ENCODE measurements at places on chromosomes 7 and 10. TPM values are rescaled to one million over a fixed set of nuclear protein-coding genes. Genes with fewer than 3 reads are reported as not detected.
A peak's percentile ranks its signal among the peaks of the same experiment; 100 is the strongest.

GRCh38 chr10:43411536-43411935 lies 2.5 kb upstream of the HNRNPF start:
- H3K4me3 ChIP-seq, result no peak overlapping the region
- H3K27me3 ChIP-seq, result no peaks in the 10 kb centered on the region
- peaks cover 8% of the 10 kb centered on the region for H3K4me1 ChIP-seq
- no peaks in the 10 kb centered on the region for H3K36me3 ChIP-seq
- DNase-seq, result no peak

Gene PNLIPRP1
- not detected for total RNA-seq

- no peaks in the 10 kb centered on the region for H3K27me3 ChIP-seq
- H3K4me1 ChIP-seq, result no peaks in the 10 kb centered on the region
- H3K36me3 ChIP-seq, result no peaks in the 10 kb centered on the region
- no peak for DNase-seq
- no peak overlapping the region for H3K4me3 ChIP-seq
- no peak overlapping the region for H3K27ac ChIP-seq
These were observed 208.6 kb downstream of the ADAM12 start for GRCh38 chr10:126179637-126180036.

- no peaks in the 10 kb centered on the region for H3K36me3 ChIP-seq
- no peak overlapping the region for H3K27ac ChIP-seq
- DNase-seq, result no peak
- H3K4me1 ChIP-seq, result no peaks in the 10 kb centered on the region
- H3K27me3 ChIP-seq, result no peaks in the 10 kb centered on the region
- no peak overlapping the region for H3K4me3 ChIP-seq
These were observed 214.1 kb downstream of the TFEC start for GRCh38 chr7:115816318-115816974.

DNA sequence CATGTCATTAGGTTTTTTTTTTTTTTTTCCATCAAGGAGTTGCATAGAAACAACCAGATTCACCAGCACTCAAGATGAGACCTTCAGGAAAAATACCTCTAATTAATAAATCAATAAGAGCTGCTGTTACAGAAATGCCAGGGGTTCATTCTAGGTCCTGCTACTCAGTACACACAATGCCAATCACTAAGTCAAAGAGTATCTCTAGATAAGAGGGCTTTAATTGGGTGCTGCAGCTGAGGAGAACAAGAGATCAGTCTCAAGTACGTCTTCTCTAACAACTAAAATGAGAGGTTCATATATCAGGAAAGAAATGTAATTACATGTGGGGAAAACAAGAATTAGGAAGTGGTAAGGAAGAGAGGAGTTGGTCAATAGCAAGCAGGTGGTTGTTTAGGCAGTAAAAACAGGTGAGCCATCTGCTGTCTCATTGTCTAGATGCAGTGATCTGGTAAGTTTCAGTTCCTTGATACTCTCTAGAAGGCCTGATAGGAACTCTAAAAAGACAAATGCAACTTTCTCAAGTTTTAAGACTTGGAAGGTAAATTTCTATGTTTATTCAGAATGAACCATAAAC lies 272.9 kb upstream of the ZWINT start:
- no peak for DNase-seq
- no peak overlapping the region for H3K4me3 ChIP-seq
- no peaks in the 10 kb centered on the region for H3K4me1 ChIP-seq
- no peaks in the 10 kb centered on the region for H3K36me3 ChIP-seq
- H3K27me3 ChIP-seq, result 0 out of 2 replicates have a peak, but pooled peaks cover 4% of the 10 kb centered on the region
- no peak overlapping the region for H3K27ac ChIP-seq

- peaks cover 96% of the 10 kb centered on the region for H3K27me3 ChIP-seq
- DNase-seq, result no peak
- no peak overlapping the region for H3K27ac ChIP-seq
- H3K4me1 ChIP-seq, result no peaks in the 10 kb centered on the region
- no peak overlapping the region for H3K4me3 ChIP-seq
These were observed 108.3 kb downstream of the AOAH start for GRCh38 chr7:36615852-36616540.

GRCh38 chr10:100586959-100587358 lies 51.2 kb downstream of the HIF1AN start:
- DNase-seq, result no peak
- H3K4me1 ChIP-seq, result no peaks in the 10 kb centered on the region
- H3K27me3 ChIP-seq, result peaks cover 29% of the 10 kb centered on the region

Gene ASB15
- not detected for total RNA-seq

GRCh38 chr7:28768577-28769147 lies 189.5 kb downstream of the TRIL start:
- no peaks in the 10 kb centered on the region for H3K36me3 ChIP-seq
- no peak overlapping the region for H3K4me3 ChIP-seq
- H3K4me1 ChIP-seq, result no peaks in the 10 kb centered on the region
- DNase-seq, result no peak

Gene SPDYE2
- not detected for total RNA-seq

GRCh38 chr10:122326385-122326784 lies 48.1 kb upstream of the PLEKHA1 start:
- no peak overlapping the region for H3K27ac ChIP-seq
- H3K4me3 ChIP-seq, result no peak overlapping the region
- no peak for DNase-seq
- H3K36me3 ChIP-seq, result no peaks in the 10 kb centered on the region
- no peaks in the 10 kb centered on the region for H3K27me3 ChIP-seq

DNA sequence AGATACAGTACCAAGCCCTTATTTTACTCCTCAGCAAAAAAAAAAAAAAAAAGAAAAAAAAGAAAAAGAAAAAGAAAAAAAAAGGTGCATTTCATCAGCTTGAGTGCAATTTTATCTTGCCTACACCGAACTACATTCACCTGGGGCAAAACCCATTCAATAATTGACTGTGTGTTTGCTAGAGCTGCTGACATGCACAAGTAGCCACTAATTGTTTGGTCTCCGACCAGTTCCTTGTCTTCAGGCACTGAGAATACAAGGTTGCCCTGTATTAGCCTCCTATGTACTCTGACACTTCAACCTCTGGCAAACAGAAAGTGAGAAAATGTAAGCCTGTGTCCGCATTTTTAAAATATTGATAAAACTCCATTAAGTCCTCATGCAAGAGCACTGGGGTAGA lies 1579.4 kb upstream of the LRRTM3 start:
- H3K27me3 ChIP-seq, result no peaks in the 10 kb centered on the region
- H3K27ac ChIP-seq, result no peak overlapping the region
- H3K4me1 ChIP-seq, result peaks cover 4% of the 10 kb centered on the region
- H3K4me3 ChIP-seq, result no peak overlapping the region
- DNase-seq, result no peak

GRCh38 chr10:29713450-29713849 lies 78.7 kb upstream of the SVIL start:
- H3K27ac ChIP-seq, result no peak overlapping the region
- H3K27me3 ChIP-seq, result no peaks in the 10 kb centered on the region
- H3K36me3 ChIP-seq, result no peaks in the 10 kb centered on the region
- peaks cover 27% of the 10 kb centered on the region for H3K4me1 ChIP-seq
- H3K4me3 ChIP-seq, result no peak overlapping the region

Gene COL1A2
- not detected for total RNA-seq

- H3K4me3 ChIP-seq, result no peak overlapping the region
- peak overlapping the region; percentile 4 for H3K27ac ChIP-seq
- H3K27me3 ChIP-seq, result no peaks in the 10 kb centered on the region
- no peak for DNase-seq
- H3K36me3 ChIP-seq, result peaks cover 41% of the 10 kb centered on the region
- H3K4me1 ChIP-seq, result peaks cover 63% of the 10 kb centered on the region
These were observed 61.5 kb downstream of the GNA12 start for GRCh38 chr7:2782565-2782964.

DNA sequence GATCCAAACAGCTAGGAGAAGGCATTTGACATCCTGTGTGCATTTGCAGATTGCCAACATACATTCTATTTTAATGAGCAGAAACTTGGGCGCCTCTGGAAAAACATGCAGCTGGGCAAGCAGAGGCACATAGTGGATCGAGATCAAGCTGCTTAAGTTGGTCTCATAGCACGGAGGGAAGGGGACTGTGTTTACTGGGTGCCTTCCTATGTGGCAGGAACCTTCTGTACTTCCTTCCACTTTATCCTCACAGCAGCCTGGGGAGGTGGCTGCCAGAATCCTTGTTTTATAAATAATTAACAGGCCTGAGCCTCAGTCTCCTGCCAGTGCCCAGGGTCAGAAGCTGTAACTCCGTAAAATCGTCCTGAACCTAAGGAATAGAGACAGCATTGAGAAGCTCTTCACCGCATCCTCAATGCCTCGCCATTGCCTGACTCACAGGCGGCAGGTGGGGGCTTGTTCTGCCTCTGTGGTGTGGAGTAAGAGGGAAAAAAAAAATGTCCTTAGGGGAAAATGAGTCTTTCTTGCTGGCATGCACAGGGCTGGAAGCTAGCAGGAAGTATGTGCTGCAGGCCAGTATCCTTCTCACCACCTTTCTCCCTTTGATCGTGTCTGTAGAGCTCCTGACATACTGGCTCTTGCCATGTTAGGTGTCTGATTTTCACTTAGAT lies 6.2 kb downstream of the VWA2 start:
- H3K4me3 ChIP-seq, result no peak overlapping the region
- no peaks in the 10 kb centered on the region for H3K27me3 ChIP-seq
- H3K36me3 ChIP-seq, result no peaks in the 10 kb centered on the region
- peaks cover 32% of the 10 kb centered on the region for H3K4me1 ChIP-seq
- peak overlapping the region; percentile 96 for H3K27ac ChIP-seq
- DNase-seq, result peak; percentile 60

Gene PIK3CG
- not detected for total RNA-seq

Gene IL6
- 1.4 TPM for total RNA-seq

GRCh38 chr7:79455173-79455790 lies 1.8 kb upstream of the MAGI2 start:
- H3K27ac ChIP-seq, result no peak overlapping the region
- no peak overlapping the region for H3K4me3 ChIP-seq
- no peaks in the 10 kb centered on the region for H3K36me3 ChIP-seq
- DNase-seq, result no peak
- H3K4me1 ChIP-seq, result peaks cover 5% of the 10 kb centered on the region
- H3K27me3 ChIP-seq, result peaks cover 16% of the 10 kb centered on the region

GRCh38 chr7:36880108-36880507 lies 155.8 kb upstream of the AOAH start:
- no peak for DNase-seq
- no peaks in the 10 kb centered on the region for H3K4me1 ChIP-seq
- no peak overlapping the region for H3K27ac ChIP-seq
- H3K4me3 ChIP-seq, result no peak overlapping the region
- no peaks in the 10 kb centered on the region for H3K36me3 ChIP-seq
- H3K27me3 ChIP-seq, result peaks cover 37% of the 10 kb centered on the region

Gene HOXA7
- not detected for total RNA-seq

- H3K27me3 ChIP-seq, result no peaks in the 10 kb centered on the region
- H3K4me1 ChIP-seq, result peaks cover 23% of the 10 kb centered on the region
- no peak for DNase-seq
- no peaks in the 10 kb centered on the region for H3K36me3 ChIP-seq
- no peak overlapping the region for H3K4me3 ChIP-seq
These were observed 2.7 kb upstream of the PGAM2 start for GRCh38 chr7:44068054-44068453.

GRCh38 chr10:78739444-78740053 lies 329.2 kb upstream of the ZMIZ1 start:
- no peak overlapping the region for H3K4me3 ChIP-seq
- H3K27ac ChIP-seq, result no peak overlapping the region
- H3K36me3 ChIP-seq, result no peaks in the 10 kb centered on the region
- H3K4me1 ChIP-seq, result no peaks in the 10 kb centered on the region
- peaks cover 39% of the 10 kb centered on the region for H3K27me3 ChIP-seq
- no peak for DNase-seq

DNA sequence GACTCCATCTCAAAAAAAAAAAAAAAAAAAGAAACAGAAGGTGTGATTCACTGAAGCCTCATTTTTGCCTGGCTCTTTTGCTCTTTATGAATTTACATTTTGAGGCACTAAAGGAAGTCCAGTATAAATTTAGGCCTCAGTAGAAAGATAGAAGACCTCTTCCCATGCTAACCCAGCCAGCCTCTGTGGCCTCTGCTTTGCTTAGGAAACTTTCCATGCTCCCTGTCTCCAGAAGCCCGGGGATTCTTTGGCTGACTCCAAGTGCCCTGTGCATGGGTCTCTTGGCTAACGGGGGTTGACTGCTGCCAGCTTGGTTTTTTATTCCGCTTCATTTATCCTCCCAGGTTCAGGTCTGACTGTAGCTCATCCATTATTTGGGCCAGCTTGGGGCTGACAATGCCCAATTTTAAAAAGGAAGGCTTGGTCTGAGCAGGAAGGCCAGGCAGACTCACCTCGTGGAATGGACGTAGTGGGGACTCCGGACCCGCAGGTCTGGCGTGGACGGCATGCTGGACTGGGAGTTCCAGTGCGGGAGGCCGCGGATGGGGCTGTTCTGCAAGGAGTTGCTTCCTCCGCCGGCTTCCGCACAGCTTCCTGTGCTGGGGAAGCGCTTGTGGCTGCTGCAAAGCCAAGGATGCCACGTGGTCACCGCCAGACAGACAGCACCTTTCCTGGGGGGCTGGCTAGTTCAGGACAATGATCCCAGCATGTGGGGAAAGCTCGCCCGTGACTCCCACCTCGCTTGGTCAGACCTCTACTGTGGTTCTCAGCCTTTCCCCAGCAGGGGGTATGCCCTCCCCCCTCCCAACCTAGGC lies 72.3 kb downstream of the PRPF18 start:
- H3K4me1 ChIP-seq, result no peaks in the 10 kb centered on the region
- H3K27me3 ChIP-seq, result no peaks in the 10 kb centered on the region
- no peak overlapping the region for H3K27ac ChIP-seq
- H3K36me3 ChIP-seq, result no peaks in the 10 kb centered on the region

Gene IFIT1B
- total RNA-seq, result not detected

Gene POLR2J3
- 51.1 TPM for total RNA-seq

GRCh38 chr10:27252267-27253000 lies 11.8 kb upstream of the ACBD5 start:
- DNase-seq, result peak; percentile 88
- H3K36me3 ChIP-seq, result no peaks in the 10 kb centered on the region
- peak overlapping the region; percentile 62 for H3K27ac ChIP-seq

Gene VPS41
- total RNA-seq, result 92.3 TPM

Gene ARHGEF35
- 29.6 TPM for total RNA-seq

GRCh38 chr7:46682836-46683624 lies 762.0 kb upstream of the IGFBP3 start:
- H3K4me1 ChIP-seq, result 0 out of 2 replicates have a peak, but pooled peaks cover 6% of the 10 kb centered on the region
- no peaks in the 10 kb centered on the region for H3K36me3 ChIP-seq
- no peaks in the 10 kb centered on the region for H3K27me3 ChIP-seq
- no peak overlapping the region for H3K4me3 ChIP-seq

DNA sequence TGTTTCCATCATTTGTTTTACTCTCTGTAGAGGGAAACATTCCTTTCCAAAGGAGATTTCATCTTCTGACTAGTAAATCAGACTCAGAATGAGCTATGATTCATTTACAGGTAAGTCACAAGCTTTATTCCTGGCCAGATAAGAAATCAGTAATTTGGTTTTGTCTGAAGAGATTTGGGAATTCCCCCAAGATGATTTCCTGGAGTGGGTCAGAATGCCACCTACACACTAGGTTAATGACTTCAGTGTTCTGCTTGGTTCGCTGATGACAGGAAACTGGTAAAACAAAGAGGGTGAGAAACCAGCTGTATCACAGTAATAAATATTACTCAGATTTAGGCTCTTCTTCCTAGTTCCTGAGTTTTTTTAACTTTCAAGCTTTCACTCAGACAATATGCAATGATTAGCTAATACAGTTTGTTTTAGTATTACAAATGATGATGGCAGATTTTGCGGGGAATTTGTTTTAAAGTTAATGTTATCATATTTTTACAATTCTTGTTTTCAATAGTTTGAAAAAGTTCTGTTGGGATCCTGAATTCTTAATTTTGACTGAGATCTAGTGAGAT lies 8.3 kb upstream of the ASZ1 start:
- H3K4me3 ChIP-seq, result no peak overlapping the region
- no peaks in the 10 kb centered on the region for H3K27me3 ChIP-seq
- no peaks in the 10 kb centered on the region for H3K36me3 ChIP-seq
